Heart left ventricle (tissue), 16 donors: ENCODE measurements at places on chromosomes 13 and 19.

GRCh38 chr19:49148784-49149651, 6.2 kb downstream of the HRC start:
- peak; percentile 97 for DNase-seq

DNA sequence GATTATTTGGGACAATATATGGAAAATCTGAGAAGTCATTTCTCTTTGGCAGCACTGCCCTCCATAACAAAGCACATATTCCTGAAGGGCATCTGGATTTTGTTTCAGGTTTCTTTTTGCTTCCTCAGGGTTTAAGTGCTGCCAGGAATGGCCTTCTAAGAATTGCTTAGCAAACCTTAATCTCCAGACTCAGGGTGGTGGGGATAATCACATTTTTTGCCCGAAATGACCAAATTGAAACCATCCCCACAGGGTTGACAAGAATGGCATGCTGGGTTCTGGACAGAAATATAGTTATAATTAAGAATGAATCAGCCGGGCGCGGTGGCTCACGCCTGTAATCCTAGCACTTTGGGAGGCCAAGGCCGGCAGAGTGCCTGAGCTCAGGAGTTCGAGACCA, 6.4 kb upstream of the CDADC1 start:
- no peak for DNase-seq

DNA sequence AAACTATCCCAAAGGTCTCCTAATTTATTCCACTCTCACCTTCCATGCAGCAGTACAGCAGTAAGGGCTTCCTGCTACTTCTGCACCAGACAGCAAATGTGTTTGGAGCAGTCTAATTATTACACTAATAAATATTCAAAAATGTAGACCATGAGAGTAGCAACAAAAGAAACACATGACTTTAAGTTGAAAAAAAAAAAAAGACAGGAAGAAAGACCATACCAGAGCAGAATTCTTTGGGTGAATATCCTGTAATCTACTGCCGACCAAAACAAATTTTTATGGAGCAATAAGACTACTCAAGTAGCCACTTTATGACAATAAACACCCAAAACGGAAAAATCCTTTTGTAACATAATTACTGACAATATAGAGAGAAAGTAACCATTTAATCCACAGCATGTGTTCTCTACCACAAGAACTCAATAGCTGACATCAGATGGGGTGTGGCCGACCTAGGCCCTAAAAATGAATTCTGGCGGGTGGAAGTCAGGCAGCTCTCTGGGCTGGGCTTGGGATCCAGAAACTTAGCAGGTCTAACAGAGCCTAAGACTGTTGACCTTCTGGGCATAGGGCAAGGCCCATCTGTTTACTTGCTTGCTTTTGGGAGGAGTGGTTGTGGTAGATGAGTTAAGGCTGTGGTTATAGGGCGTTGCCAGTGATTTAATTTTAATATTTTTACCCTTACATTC, 4.6 kb downstream of the KLF12 start:
- DNase-seq: no peak

GRCh38 chr13:25990801-25991200, 61.0 kb downstream of the SHISA2 start:
- no peak for DNase-seq

DNA sequence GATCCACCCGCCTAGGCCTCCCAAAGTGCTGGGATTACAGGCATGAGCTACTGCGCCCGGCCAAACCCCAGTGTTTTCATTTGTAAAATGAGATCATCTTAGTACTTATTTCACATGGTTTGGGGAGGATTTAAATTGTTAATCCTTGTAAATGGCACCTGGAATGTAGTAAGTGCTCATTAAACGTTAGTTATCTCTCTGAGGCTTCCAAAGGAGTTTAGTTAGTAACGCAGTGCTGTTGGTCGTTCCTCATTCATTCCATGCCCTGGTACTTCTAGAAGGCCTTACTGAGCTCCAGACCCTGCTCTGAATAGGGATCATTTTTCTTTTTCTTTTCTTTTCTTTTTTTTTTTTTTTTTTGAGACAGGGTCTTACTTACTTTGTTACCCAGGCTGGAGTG, 5.2 kb downstream of the CPT1C start:
- DNase-seq: no peak

DNA sequence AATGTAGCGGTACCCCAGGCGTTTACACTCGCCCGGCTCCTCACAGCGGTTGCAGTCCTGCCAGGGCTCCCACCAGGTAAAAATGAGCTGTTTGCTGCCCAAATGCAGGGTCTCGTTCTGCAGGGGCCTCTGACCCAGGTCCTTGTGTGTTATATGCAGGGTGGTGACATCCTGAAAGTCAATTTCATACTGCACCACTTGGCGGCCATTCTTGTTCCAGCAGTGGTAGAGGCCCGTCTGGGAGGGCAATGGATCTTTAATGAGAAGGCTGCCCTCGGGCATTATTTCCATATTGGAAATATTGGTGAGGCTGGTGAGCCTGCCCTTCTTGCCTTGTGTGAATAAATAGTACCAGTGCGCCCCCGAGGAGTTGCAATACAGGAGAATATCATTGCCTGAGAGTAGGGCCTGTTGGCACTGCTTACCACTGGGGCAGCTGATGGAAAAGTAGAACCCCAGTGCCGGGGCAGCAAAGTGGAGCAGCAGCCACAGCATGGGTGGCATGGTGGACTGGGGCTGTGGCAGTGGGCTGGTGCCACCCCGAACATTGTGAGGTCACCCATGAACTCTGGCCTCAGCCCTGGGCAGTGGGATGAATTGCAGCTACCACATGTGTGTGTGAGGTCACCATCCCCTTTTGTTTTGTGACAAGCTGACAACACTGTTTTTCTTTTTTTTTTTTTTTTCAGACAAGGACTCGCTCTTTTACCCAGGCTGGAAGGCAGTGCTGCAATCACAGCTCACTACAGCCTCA, at the start of gene FAM187B:
Gene FAM187B (minus strand): TSS at position 563 of the 754 bp plus-strand sequence. CDS start 59 bp downstream, at position 504.
- DNase-seq: no peak

DNA sequence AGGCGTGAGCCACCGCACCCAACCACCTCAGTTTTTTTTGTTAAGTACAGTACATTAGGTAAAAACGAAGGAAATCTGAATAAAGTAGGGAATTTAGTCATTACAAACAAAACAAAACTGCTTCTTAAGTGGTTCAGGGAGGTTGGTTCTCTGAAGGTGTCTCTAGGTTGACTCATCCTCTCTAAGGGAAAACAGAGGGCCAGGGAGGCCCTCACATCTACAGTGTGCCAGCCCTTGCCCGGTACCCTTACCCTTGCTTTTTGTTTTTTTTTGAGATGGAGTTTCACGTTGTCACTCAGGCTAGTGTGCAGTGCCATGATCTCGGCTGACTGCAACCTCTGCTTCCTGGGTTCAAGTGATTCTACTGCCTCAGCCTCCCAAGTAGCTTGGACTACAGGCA, 17.2 kb upstream of the JUND start:
- DNase-seq: no peak

DNA sequence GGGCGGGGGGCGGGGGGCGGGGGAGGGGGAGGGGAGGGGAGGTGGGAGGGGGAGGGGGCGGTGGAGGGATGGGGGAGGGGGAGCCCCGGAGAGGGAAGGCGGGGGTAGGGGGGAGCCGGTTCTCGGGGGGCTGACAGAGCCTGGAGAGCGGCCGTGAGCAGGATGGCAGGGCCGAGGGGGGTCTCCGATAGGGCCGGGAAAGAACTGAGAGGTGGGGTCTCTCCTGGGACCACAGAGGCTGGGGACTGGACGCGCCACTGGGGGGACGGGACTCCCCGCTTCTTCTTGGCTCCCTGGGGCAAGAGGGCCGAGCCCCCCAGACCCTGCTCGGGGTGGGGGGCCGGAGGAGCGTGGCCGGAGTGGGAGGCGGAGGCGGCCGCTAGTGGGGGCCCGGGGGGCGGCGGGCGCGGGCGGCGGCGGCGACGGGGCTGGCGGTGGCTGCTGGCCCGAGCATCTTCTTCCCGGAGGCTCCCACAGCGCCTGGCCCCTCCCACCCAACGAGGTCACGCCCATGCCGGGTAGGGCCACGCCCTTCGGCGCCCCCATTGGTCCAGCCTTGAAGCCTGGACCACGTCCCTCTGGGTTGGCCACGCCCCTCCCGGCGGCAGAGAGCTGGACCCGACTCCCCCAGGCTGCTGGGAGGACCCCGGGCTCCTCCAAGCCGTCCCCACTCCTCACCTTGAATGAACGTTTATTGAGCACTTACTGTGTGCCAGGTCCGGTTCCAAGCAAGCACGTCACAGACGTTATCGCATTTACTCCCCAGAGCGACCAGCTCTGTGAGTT, at the start of gene NOVA2:
Gene NOVA2 (minus strand): TSS at position 313 of the 786 bp plus-strand sequence. CDS start 514 bp downstream, outside the sequence.
- DNase-seq: peak; percentile 82

DNA sequence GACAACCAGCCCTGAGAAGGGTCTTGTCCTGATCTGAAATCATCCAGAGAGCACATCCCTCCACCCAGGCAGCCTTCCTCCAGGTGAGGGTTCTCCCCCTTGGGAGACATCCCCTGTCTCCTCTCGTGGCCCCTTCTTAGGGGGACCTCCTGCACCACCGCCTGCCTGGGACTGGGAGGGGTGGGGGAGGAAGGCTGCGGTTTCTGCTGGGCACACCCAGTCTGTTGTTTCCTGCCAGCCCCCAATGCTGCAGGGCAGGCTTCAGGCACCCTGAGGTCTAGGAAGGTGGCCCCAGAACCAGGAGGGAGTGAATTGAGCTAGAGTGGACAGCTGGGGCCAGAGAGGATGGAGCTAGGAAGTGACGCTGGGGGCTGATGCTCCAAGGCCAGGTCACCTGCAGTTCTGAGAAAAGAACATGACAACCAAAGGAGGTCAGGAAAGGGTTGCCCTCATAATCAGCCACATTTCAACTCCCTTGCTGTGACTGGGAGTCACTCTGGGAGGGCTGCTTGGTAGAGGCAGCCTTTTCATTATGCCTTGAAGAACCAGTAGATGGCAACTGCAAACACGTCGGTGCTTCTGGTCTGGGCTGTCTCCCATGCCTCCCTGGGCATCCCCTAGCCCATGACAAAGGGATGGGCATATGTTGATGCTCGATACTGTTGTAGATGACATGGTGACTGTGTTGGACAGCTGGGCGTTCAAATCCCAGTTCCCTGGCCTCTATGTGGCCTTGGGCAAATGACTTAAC, 1.4 kb downstream of the ARHGEF18 start:
- DNase-seq: no peak

DNA sequence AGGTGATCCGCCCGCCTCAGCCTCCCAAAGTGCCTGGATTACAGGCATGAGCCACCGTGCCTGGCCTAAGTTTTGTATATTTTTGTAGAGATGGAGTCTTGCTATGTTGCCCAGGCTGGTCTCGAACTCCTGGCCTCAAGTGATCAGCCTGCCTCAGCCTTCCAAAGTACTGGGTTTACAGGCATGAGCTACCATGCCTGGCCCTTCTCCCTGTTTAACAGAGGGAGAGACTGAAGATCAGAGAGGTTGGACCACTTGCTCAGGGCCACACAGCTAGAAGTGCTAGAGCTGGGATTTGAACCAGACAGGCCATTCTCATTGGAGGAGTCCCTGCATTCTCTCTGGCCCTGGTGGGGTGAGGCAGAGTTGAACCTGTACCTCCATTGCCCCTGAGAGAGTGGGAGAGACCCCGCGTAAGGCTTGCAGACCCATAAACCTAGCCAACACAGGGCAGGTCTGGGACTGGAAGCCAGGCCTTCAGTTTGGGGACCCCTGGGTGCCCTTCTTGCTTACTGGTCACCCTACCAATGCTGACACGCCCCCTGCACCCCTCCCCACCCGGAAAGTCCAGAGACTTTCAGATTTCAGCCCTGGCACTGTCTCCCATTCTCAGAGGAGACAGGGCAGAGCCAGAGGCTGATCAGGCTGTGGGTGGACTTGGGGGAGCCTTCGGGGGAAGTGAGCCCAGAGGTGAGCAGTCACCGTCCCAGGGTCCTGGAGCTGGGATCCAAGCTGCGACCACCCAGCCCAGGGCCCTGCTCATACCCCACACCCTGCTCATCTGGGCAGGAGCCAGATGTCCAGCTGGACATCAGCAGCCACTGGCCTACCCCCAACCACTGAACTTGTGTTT, 13.3 kb downstream of the TTYH1 start:
- no peak for DNase-seq

DNA sequence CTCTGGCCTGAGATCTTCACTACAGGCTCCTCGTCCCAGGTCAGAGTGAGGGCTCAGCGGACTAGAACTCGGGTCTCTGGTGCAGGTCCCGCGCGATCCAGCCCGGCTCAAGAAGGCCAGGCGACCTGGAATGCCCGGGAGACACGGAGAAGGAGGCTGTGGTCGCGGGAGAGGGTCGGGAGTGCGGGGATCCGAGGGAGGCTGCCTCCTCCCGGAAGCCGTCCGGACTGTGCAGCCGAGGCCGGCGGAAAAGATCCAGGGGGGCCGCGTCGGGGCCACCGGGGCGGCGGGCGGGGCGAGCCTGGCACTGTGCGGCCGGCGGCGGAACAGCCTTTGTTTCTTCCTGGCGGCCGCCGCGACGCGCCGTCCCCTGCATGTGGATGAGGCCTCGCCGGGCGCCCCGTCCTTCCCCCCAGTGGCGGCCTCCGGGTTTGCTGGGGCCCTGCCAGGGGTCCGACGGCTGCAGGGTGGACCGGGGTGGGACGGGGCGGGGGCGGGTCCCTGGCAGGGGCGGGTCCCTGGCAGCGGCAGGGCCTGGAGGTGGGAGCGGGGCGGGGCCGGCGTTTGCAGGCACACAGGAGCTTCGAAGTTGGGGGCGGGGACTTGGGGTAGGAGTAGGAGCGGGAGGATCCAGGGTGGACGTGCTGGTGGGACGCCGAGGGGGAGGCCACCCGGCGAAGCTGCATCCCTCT, 1.0 kb upstream of the SLC7A10 start:
- DNase-seq: no peak

DNA sequence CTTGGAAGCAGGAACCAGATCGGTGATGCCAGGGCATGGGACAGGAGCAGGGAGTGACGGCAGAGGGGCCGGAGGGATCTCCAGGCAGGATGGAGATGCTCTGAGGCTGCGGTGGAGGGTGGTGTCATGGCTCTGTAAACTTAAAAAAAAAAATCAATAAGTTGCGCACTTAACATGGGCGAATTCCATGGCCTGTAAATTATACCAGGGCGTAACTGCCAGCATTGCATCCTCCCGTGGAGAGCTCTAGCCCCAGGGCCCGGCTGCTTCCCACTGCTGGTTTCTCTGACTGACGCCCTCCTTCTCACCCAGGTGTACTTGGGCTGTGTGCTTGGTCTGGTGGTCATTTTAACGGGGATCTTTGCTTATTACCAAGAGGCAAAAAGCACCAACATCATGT, 8.7 kb downstream of the ATP12A start:
- no peak for DNase-seq

DNA sequence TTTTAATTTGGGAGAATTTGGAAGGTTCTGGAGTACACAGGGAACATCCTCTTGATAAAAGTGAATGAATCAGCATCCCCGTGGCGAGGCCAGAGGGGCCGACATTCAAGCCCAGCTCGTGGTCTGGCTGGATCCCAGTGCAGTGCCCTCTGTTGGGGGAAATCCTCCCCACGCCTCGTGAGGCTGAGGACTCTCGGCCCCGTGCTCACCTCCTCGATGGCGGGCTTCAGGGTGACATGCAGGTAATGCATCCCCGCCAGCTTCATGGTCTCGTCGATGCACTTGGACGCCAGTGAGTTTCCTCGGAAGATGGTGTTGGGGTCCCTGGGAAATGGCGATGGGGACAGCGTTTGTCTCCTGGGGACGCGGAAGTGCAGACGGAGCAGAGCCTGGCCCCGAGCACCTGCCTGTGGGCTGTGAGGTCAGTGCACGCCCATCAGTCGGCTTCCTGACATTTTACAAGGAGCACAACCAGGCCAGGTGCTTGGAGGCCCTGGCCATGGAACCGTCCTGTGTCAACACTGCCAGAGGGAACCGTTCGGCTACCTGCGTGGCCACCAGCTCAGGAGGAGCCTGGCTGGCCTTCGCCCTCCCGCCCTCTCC, 43.3 kb upstream of the C13orf46 start:
- peak; percentile 20 for DNase-seq

- DNase-seq: peak; percentile 86
Observed at GRCh38 chr19:13164343-13165161, 14.3 kb downstream of the IER2 start.
